ENCODE measurements at places on chromosomes 5 and 9.

GRCh38 chr5:35197351-35197750 is 32.9 kb downstream of the PRLR start:
- DNase-seq = no peak

GRCh38 chr5:107661038-107661649 is 9.6 kb downstream of the EFNA5 start:
- no peak for DNase-seq

DNA sequence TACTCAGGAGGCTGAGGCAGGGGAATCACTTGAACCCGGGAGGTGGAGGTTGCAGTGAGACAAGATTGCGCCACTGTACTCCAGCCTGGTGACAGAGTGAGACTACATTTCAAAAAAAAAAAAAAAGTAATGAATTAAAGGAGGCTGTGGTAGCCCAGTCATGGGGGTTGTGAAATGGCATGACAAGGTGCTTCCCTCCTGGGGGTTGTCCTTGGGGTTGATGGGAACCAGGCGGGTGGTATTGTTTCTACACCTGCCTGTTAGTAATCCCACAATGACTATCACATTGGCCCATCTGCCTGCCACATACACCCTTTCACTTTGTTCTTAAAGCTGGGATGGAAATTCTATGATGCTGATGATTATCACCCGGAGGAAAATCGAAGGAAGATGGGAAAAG is 5.6 kb downstream of the IDNK start:
- DNase-seq = no peak

GRCh38 chr9:16044579-16044881 is 491.7 kb downstream of the CCDC171 start:
- no peak for DNase-seq

DNA sequence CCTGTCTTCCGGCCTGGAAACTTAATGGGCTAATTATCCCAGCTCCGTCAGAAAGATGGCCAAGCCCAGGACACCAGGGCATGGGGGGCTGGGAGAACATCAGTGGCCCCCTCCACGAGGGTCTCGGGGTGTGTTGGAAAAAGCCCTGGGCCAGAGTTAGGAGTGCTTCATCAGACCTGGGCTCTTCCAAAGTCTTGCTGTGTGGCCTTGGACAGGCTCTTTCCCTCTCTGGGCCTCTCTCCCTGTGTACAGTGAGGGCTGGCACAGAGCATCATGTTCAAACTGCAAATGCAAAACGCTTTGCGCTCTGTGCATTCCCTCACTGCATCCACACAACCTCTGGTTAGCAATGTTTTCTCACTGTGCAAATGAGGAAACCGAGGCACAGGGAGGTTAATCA is 48.3 kb downstream of the ASS1 start:
- no peak for DNase-seq

DNA sequence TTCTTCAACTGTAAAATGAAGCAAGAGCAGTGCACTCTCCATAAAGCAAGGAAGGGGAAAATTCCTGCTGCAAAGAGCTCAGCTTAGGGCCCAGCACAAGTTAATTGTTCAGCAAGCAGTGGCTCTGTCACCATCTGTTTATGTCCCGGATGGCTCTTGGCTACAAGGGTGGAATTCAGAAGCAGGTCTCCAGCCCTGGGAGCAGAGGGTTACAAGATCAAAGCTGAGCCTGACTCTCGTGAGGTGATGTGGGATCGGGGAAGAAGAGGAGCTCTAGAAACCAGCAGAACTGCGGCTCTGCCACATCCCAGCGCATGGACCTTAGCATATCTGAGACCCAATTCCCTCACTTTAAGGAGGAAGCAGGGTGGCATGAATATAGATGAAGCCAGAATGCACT is 25.2 kb upstream of the OLFM1 start:
- DNase-seq = no peak

DNA sequence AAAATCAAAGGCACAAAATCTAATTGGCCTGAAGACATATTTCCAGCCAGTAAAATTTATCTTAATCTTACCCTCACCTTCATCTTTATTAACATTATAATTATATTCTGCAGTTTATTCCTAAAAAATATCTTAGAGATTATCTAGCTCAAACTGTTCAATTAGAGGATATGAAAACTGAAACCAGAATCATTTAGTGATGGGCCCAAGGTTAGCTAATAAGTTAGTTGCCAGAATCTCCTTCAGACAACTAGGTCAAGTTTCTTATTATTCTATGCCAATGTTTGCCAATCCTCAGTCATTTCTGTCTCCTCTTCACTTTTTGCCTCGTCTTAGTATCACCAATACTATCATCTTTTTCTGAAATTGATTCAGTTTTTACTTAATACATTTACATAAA is 56.0 kb upstream of the RASA1 start:
- no peak for DNase-seq

DNA sequence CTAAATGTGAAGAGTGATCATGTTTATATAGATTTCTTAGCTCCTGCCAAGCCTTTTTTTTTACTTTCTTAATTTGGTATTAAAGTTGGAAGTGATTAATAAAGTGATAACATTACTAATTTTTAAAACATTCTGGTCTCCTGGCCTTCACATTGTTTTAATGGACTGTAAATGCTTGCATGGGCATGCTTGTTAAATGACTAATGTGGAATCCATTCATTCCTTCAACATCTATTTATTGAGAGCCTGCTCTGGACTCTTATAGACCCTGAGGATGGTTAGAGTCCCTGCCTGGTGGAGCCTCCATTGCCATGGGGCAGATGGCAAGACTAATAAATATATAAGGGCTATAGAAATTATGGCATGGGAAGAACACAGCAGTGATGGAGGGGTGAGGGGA is 103.5 kb downstream of the NTRK2 start:
- DNase-seq = peak; percentile 60

DNA sequence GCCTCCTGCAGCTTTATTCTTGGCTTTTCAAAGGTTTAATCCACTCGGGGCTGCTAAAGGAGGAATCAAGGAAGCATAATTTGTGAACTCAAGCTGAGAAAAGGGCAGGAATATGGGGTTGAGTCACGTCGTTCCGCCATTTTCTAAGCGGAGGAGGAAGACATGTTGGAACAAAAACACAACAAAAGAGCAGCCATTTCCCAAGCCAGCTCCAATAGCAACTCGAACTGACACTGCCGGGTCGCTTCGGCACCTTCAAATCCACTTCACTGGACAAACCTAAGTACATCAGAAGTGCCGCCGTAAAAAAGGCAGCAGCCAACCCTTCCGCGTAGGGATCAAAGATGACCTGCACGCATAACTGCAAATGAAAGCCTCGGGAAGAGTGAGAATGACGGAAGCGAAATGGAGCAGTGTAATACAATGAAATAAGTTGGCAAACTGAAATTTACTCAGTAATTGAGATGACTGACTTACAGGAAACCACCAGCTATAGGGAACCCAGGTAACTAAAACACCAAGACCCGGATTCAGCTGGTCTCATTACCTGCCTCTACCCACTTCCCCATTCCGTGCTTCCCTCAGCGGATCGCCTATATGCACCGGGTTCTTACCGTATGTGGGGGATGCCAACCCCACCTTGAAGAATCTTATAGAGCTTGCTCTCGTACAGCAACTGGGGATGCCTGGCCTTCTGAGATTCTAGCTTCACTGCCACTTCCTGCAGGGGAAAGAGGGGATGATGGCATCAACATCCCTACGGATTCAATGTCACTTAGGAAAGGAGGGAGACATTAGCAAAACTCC is 1.6 kb downstream of the CSNK1A1 start:
- DNase-seq = peak; percentile 61

- DNase-seq = no peak
Observed at GRCh38 chr5:104569621-104570020, 1007.0 kb upstream of the NUDT12 start.

GRCh38 chr9:38682713-38683112 is 37.2 kb downstream of the FAM240B start:
- peak; percentile 61 for DNase-seq

DNA sequence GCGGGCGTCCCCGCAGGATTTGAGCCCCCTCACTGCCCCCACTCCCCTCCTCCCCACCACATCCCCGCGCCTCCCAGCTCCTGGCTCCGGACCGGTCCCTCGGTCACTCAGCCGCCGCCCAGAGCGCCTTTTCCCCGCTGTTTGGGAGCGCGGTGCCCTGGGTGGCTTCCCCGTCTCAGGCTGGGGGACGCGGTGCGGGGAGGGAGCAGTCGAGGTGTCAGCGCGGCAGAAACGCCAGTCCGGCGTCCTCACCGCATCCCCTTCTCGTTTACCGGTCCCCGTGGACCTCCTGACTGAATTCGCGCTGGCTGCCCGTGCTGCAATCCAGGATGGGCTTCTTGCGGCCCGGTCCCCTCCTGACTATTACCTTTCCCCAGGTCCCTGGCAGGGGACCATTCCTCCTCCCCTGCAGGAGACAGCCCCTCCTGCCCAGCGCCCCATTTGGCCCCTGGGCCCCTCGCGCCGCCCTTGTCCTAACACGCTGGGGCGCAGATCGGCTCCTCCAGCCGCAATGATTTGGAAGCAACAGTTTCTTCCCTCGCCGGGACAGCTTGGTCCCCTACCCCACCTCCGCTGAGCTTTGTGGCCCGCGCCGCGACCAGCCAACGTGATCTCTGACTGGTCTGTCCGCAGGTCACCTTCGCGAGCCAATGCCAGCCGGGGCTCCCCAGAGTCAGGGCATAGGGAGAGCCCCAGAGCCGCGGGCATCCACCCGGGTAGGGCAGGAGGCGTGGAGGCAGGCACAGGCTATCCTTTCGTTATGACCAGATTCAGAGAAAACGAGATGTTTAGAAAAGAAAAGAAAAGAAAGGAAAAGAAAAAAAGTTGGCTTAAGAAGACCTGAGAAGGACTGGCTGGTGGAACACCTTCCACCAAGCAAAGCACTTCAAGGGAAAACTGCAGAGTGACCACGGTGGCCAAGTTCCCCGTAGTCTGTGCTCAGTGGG is 1.2 kb downstream of the ANKRD33B start:
- no peak for DNase-seq

DNA sequence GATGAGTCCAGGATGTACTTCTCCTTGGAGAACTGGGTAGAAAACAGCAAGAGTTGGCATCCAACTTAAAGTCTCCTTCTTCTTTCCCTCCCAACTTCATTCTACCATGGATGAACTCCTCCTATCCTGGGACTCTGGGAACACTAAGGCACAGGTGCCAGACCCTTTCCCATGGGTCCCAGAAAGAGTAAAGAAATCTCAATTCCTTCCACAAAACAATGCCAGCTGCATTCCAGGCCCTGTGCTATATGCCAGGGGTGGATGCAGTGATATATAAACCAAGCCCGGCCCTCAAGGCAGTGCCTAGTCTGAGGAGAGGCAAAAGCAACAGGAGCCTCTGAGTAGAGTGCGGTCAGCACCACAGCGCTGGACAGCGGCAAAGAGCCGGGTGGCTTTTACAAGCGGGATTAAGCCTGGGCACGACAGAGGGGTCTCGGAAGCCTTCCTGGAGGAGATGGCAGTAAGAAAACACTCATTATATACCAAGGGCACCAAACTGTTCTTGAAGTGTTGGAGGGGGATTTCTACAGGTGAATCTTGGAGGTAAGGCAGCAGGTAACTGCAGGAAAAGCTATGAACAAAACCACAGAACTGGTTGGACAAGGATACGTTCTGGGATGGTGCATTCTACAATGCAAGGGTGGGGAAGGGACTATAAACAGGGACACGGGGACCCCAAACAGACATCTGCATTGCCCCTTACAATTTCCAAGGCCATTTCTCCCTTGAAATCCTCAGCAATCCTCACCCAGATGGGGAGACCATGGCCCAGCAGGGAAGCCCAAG is 16.4 kb upstream of the TOR2A start:
- peak; percentile 22 for DNase-seq

DNA sequence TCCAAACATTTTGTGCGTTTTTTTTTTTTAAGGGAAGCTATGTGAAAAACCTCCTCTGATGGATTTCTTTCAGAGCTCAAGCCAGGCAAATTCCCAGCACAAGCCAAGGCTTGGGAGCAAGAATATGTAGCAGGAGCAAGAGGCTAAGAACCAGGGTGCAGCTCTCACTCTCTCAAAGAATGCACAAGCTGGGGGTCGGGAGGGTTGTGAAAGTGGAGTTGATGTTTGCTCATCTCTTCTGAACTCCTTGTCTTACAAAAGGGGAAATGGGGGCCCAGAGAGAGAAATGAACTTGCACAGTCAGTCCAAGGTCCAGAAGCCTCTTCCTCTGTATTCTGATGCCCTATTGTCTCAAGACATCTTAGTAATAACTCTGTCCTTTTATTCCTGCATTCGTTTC is 7.7 kb upstream of the TRAF1 start:
- DNase-seq = no peak

DNA sequence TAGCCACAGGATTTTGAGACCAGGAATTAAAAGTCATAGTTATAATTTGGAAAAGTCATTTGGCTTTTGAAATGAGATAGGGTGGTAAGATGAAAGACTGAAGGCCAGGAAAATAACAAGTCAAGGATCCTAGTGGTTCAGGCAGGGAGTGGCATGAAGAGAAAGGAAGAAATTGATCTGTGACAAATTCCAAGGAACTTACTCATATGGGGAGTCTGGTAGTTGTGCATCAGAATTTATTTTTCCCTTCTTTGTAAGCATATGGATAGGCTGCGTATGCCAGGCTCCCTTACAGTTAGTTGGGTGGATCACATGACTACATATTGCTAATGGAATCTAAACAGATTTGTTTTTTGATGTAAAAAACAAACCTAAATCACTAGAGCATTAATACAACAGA is 21.0 kb downstream of the ISL1 start:
- no peak for DNase-seq

GRCh38 chr5:5422819-5423515 is 490 bp downstream of the ICE1 start:
- no peak for DNase-seq

- DNase-seq = no peak
Observed at GRCh38 chr5:78511121-78511906, 137.3 kb downstream of the LHFPL2 start.

- no peak for DNase-seq
Observed at GRCh38 chr5:145316282-145316681, 518.9 kb downstream of the PRELID2 start.

DNA sequence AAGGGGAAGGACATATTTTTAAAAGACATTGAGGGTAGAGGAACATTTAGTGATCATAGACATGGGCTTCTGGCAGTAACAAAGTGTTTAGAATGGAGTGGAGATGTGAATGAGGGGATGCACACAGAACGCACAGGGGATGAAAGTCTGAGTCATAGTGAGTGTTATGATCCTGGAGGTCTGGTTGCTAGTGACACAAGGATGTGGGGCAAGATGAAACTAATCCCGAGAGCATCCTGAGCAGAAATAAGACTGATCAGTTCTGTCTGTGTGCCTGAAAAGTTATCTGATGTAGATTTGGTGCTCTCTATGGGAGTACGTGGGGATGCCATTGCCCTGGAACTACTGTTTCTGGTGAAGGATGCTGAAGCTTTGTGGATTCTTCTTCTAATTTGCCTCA is 141.1 kb downstream of the CHSY3 start:
- no peak for DNase-seq

- DNase-seq = no peak
Observed at GRCh38 chr9:16628413-16628812, 242.1 kb downstream of the BNC2 start.

GRCh38 chr9:14296495-14297113 is 17.3 kb downstream of the NFIB start:
- DNase-seq = no peak
